Chondrocyte (in vitro differentiated cells): ENCODE measurements at places on chromosomes 2 and 18. TPM values are rescaled to one million over a fixed set of nuclear protein-coding genes. Genes with fewer than 3 reads are reported as not detected.

Gene ITGB6
- 2.0 to 2.3 TPM (median 2.2 TPM) in 3 replicates for total RNA-seq

Gene OTOS
- not detected in 3 replicates for total RNA-seq

- H3K36me3 ChIP-seq = no peaks in the 10 kb centered on the region
- peaks cover 34% of the 10 kb centered on the region for H3K27me3 ChIP-seq
- no peak overlapping the region for H3K4me3 ChIP-seq
- no peak for DNase-seq
- H3K27ac ChIP-seq = no peak overlapping the region
- no peaks in the 10 kb centered on the region for H3K4me1 ChIP-seq
Measured at GRCh38 chr2:75799859-75800258, 89.1 kb upstream of the GCFC2 start.

- H3K4me1 ChIP-seq = peaks cover 8% of the 10 kb centered on the region
- no peaks in the 10 kb centered on the region for H3K36me3 ChIP-seq
- no peaks in the 10 kb centered on the region for H3K27me3 ChIP-seq
- H3K27ac ChIP-seq = no peak overlapping the region
Measured at GRCh38 chr2:164073101-164074074, 337.6 kb upstream of the FIGN start.

- no peaks in the 10 kb centered on the region for H3K27me3 ChIP-seq
- DNase-seq = no peak
- H3K27ac ChIP-seq = no peak overlapping the region
- no peak overlapping the region for H3K4me3 ChIP-seq
- H3K4me1 ChIP-seq = peaks cover 14% of the 10 kb centered on the region
Measured at GRCh38 chr2:232013701-232014353, 52.3 kb downstream of the DIS3L2 start.
